Kasumi-1 (cell line): ENCODE measurements at places on chromosomes 7 and 10.

DNA sequence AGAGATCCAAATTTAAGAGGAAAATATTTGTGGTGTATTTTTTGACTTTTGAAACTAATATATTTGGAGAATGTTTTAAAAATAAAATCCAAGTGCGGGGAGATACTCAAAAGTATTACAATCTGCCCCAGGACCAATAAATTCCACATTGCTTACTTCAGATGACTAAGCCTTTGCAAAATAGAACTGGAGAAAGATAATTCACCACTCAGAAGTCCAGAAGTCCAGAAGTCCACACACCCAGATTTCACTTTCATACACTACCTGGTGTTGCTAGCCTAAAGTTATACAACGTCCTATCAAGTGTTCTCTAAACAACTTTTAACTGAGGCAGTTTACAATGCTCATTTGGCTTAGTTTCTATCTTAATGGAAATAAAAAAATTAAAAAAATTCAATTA lies 487.0 kb upstream of the SEMA3D start:
- no peak for DNase-seq

GRCh38 chr10:46545861-46546590 lies 10.4 kb downstream of the GPRIN2 start:
- no peak for DNase-seq

DNA sequence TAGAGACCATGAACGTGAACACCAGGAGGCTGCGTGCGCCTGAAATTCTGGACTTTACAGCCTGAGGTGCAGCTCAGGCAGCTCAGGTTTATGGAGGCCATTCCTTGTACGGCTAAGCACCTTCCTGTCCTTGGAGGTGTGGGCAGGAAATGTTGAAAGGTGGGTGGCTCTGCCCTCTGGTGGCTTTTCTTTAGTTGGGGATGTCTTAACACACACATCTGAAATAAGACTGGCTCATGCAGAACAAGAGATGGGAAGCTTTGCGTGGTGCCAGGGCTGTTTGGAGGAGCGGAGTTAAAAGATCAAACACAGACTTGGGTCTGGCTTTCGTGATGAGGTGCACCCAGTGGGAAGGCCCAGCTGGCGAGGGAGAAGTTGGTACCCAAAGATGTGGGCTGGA lies 64.1 kb downstream of the DOCK1 start:
- DNase-seq = no peak

- DNase-seq = no peak
Measured at GRCh38 chr10:113135025-113135424, 185.0 kb downstream of the TCF7L2 start.

DNA sequence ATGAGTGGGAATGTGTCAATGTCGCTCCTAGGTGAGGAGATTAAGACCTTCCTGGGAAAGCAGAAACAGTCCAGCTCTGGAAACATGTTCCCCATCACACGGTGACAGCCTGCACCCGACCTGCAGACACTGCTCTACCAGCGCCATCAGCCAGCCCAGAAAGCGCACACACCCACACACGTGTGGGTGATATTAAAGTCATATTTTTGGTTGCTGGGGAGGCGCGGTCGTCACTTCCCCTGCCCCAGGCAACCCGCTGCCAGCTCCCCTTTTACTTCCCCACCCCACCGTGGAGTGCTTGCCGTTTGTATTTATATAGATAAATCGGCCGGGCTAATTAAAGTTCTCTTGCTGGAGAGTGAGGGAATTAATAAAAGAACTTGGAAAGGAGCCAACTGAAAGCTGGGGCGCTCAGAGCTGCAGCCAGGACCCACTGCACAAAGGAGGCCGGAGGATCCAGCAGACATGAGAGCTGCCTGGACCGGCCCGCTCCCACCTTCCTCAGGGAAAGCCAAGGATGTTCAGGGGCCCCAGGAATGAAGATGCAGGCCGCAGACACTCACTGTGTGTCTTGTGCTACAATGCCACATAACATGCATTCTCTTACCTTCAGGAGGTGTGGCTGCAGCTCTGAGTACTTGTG lies 145.2 kb upstream of the UNC5B start:
- peak; percentile 10 for DNase-seq

DNA sequence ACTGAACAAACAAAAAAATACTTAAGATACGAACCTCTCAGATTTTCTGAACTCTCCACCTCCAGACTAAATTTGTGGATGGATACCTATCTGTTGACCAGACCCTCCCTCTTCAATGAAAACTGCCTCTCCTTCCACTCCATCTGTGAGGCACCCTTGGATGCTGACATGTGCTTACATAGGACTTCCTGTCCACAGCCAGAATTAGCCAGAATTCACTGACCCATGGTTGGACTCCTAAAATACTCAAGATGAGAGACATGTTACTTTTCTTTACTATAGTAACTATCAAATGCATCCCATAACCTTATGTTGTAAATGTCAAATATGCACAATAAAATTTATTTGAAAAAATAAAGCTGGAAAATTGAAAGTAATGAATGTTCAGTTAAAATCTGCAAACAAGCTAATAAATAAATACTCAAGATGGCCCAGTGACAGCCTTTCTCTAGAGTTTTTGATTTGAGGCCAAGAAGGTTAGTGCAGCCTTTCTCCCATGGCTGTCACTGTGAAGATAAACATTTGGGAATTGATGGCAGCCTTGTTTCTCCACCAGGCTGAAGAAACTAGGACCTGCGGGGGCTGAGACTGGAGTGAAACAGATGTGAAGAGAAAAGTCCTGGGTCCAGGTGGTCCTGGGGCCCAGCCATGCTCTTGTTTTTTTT lies 287.0 kb downstream of the ZEB1 start:
- no peak for DNase-seq

DNA sequence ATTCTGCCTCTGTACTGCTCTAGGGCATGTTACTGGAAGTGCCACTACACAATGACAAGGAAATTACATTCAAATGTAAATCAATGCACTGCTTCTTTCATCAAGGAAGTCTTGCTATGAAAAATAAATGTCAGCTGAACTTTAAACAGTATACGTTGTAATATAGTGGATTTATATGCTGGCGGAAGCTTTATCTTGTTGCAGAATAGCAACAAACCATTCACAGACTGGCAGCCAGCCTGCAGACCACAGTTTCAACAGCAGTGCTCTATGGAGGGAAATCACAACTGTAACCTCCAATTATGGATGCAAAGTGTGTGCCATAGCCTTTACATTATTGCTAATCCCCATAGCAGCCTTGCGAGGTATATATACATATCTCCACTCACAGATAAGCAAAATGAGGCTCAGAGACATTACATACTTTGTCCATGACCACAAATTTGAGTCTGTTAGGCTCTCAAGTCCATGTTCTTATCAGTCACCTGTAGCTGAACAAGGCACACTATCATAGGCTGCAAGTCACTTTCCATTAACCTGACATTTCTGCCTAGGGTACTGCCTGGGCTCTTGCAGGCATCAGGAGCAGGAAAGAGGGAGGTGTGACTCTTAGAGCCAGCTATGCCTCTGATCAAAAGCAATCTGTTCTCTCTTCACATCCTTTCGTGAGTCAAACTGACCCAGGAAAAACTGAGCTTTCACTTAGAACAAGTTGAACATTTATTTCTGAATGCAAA lies 22.6 kb downstream of the COL28A1 start:
- DNase-seq = no peak

- no peak for DNase-seq
Measured at GRCh38 chr10:308572-309085, 173.4 kb downstream of the ZMYND11 start.

- DNase-seq = no peak
Measured at GRCh38 chr7:151389096-151389767, 20.6 kb downstream of the WDR86 start.

GRCh38 chr10:3226960-3227744 lies 54.6 kb upstream of the PITRM1 start:
- peak; percentile 60 for DNase-seq

DNA sequence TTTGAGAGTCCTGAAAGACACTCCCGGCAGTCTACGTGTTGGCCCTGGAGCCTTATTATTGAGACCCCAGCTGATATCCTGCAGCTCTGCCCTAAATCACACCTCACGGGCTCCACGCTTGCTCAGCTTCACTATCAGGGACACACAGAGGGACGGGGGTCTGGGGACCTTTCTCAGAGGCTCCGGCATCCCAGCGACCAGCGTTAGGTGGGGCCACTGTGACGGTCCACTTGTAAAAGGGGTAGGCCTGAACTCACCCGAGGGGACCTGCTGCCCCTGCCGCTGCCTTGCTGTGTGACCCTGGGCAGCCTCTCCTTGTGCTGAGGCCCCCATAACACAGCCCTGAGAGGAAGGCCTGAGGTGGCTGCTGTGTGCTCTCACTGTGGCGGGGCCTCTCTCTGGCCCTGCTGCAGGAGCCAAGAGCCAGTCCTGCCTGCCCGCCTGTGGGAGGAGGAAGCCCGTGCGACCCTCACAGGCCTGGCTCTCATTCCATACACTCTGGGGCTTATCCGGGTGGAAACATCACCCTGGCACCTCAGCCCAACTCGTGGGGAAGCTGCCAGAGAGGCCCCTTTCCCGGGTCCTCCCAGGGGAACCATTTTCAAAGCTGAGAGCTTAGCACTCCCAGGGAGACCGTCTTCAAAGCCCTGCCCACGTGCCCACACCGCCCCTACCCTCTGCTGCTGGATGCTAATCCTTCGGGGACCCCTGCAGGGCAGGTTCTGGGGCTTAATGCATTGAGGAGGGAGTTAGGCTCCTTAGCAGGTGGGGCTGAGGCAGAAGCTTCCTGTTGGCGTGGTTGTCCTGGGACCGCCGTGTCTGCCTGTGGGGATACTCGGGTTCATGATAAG lies 21.7 kb downstream of the AQP1 start:
- no peak for DNase-seq

DNA sequence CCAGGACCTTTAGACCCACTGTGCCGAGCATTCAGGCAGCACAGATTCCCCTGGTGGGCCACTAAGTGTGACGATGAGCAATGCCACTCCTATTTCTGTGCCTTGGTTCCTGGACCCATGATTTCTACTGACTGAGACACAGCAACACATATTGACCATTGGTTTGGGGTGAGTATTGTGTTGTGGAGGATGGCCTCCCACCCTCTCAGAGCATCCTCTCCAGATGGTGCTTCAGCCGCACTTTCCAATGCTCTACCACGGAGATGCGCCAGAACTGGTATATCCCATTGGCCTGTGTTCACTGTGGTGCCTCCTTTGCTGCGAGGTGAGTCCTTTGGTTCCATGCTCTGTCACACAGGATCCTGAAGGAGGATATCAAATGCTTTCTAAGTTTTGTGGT lies 10.1 kb upstream of the GDF10 start:
- DNase-seq = no peak

DNA sequence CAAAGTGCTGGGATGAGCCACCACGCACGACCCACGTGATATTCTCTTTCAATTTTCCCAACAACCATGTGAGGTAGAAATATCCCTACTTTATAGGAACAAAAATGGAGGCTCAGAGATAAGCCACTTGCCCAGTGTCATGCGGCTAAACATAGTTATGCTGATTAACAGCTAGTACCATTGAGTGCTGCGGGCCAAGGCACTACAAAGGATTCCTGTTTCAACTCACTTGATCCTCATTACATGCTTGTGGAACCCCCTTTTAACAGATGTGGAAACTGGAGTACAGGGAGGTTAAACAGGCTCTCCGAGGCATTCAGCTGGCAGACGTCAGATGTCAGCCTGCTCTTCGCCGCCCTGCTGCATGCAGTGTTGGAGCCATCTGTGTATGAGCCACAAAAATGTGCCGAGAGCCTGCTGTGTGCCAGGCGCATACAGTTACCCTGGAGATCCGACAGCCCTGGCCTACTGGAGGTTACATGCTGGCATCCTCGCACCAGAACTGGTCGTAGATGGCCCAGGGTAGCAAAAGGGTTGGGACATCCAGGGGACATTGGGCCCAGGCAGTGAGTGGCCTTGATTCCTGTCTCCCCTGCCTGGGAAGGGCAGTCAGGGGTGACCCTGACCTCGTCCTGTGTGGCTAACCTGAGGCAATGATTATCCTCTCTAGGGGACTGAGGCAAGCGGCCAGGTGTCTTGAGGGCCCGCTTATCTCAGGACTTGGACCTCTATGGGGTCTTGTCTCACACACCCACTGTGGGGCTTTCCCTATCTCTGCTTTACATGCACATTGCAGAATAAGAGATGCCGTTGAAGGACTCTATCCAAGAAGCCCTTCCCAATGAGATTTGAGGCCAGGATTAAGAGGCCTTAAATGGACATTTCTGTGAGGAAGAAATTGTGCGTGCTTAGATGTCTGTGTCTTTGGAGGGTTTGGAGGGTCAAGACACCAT lies 18.5 kb upstream of the SRGN start:
- DNase-seq = no peak

DNA sequence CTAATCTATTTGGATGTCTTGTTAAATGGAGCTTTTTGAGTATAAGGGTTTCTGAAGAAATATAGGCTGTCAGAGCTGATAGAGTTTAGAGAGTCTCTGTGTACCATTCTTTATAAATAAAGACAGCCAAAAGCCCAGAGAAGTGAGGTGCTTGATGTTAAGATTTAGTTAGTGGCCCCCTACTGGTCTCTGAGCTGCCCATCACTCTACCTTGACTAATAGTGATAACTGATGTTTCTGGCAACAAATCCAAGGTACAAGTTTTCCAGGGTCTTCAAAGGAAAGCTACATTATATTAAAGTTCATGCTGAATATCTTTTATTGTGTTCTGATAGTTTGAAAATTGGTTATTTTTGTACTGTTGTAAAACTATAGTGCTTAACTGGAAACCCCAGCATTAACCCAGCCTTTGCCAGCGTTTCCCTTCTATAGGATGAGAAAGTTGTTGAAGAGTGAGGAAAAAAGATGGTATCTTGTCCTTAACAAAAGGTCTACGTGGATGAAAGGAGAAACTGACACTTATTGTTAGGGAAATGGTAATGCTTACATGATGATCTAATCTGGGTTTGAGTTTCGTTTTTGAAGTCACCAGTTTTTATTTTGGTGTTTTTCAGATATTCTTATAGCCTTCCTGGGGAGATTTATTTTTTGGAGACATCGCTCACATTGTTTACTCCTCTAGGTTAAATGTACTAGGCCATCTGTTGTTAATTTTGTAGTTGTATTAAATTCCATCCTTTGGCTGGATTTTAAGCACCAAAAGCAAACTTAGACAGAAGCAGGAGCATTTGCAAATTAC lies 79.0 kb downstream of the AUTS2 start:
- no peak for DNase-seq

DNA sequence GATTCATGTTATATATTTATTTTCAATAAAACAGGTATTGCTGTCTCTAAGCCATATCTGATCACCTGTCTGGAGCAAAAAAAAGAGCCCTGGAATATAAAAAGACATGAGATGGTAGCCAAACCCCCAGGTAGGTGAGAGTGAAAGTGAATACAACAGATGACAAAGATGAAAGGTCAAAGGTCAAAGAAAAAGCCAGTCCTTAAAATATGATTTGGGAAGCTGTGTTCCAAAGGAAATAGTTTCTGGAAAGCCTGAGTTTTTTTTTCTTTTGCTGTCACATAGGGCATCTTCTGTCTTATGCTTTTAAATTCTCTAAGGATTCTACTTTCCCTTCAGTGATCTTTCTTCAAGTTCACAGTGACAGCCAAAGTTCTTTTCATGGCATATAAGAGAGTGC lies 25.9 kb downstream of the ZNF107 start:
- DNase-seq = no peak

GRCh38 chr10:132909491-132910071 lies 32.8 kb downstream of the CFAP46 start:
- DNase-seq = no peak

GRCh38 chr7:121046893-121047468 lies 58.5 kb downstream of the CPED1 start:
- no peak for DNase-seq
